ENCODE measurements at places on chromosomes 6 and 20.

DNA sequence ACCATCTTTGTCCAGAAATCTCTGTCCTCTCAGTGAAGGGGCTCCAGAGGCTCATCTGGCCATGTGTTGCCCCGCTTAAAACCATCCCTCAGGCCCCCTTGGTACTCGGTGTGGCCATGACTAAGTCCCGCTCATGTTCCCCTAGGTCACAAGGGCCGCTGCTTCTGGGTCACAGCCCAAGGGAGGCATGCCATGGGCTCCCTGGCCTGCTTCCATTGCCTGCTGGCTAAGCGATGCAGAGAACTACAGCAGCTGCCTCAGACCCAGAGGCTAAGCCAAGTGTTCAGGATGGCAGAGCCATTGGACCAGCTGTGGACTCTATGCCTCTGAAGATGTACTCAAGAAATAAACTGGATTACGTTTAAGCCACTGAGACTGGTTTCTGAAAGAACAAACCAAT, 95.5 kb downstream of the ZFP64 start:
- DNase-seq = no peak

DNA sequence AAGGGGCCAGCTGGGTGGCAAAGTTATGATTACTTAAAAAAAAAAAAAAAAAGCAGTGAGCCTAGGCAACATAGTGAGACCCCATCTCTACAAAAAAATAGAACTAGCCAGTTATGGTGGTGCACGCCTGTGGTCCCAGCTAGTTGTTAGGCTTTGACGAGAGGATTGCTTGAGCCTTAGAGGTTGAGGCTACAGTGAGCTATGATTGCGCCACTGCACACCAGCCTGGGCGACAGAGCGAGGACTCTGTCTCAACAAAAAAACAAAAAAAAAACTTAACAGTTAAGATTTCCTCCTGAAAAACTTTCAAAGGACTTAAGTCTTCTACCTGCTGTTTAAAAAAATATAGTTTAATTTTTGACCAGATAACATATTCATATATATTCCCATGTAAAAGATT, 2.4 kb downstream of the GTSF1L start:
- no peak for DNase-seq

GRCh38 chr6:36788768-36789167, 50.5 kb downstream of the CPNE5 start:
- peak; percentile 12 for DNase-seq

DNA sequence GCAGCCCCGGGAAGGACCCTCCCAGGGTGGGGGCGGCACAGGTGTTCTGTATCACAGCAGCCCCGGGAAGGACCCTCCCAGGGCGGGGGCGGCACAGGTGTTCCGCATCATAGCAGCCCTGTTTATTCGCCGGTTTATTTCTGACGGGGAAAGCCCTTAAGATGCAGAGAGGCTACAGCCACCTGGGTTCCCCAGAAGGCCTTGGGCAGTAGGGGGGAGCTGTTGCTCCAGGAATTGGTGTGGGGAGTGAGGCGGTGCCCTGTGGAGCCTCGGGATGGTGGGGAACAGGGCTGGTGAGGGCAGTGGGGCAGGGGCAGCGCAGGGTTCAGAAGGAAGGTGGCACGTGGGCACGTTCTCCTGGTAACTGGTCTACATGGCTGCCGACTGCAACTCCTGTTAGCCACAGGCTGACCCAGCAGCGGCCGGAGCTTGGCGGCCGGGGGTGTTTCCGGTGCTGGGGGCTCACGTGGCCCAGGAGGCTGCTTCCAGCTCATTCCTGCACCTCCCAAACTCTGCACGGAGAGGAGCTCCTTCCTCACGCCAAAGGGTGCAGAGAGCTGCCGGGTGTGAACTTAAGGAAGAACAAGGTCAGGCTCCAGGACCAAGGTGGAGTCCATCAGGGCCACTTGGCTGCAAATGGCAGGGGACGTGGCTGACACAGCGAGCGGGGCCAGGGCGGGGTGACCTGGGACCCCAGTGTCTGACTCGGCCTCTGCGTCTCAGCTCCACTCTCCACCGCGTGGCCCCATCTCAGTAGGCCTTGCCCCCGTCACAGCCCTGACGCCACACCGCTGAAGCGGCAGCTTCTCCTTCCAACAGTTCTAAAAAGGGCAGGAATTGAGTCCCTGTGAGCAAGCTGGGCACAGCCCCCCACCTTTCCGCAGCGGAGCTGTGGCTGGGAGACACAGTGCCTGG, 13.2 kb downstream of the SLCO4A1 start:
- DNase-seq = no peak

GRCh38 chr6:25309886-25310285, 30.7 kb downstream of the CARMIL1 start:
- DNase-seq = no peak

Data from EH (cell line).